ENCODE measurements at places on chromosomes 13 and 19.

- DNase-seq = no peak
Observed at GRCh38 chr13:107864543-107865317, 350.6 kb downstream of the LIG4 start.

DNA sequence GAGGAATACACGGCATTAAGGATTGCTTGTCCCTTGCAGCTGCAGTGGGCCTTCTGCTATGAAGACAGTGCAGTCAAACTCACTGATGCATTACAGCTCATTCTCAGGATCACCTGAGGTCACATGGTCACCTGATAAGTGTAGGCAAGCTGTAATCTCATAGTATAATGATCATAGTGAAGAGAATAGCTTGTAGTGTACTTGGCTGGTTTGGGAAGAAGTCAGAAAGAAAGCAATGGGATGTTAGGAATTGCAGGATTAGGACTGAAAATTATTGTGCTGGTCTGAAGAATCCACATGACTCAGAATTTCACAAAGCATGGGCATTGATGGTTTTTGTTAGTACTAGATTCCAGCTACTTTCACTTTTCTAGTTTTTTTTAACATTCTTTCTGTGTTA, 76.7 kb downstream of the MBNL2 start:
- no peak for DNase-seq

- DNase-seq = no peak
Observed at GRCh38 chr13:46642254-46642653, 89.3 kb downstream of the LRCH1 start.

DNA sequence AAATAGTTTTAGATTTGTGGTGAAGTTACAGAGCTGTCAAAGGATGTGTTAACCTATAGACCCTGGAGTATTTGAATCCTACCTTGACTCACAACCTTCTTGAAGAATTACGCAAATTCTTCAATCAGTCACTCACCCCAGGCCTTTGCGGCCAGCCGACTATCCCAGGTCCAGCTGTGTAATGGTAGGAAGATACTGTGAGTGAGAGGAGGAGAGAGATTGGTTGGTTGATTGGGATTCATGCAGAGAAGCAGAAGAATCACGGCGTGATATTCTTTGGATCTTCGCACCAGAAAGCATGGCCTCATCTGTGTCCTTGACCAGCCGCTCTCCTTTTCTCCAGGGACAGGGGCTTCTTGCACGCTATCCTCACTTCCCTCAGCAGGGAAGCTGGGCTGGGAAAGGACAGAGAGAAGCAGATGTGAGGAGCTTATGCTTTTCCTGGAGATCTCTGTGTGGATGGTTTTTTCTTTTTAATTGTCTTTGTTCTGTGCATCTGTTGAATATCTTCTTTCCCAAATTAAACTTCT, 249.1 kb downstream of the GGACT start:
- no peak for DNase-seq

Measured in stimulated activated CD4-positive, alpha-beta T cell treated with anti-CD3 and anti-CD28 coated beads, Interleukin-1b, Interleukin-23, amount 100 ng/mL, for 4 hours (primary cell).